ENCODE measurements at places on chromosomes 1 and 21. TPM values are rescaled to one million over a fixed set of nuclear protein-coding genes. Genes with fewer than 3 reads are reported as not detected.

The NBPF20 gene
- total RNA-seq = 9.4 TPM

The EXO1 gene
- total RNA-seq = 6.4 TPM

The RHD gene
- 0.35 TPM for total RNA-seq

The AGTRAP gene
- 24.8 TPM for total RNA-seq

The EPHA2 gene
- total RNA-seq = 3.3 TPM

The ANKRD35 gene
- 2.2 TPM for total RNA-seq

The SLC9C2 gene
- not detected for total RNA-seq

The CHI3L1 gene
- 0.13 TPM for total RNA-seq

The SPATA21 gene
- total RNA-seq = 0.04 TPM

The FALEC gene
- total RNA-seq = 0.84 TPM

The AIRE gene
- total RNA-seq = 0.04 TPM

The ATP1A4 gene
- 0.44 TPM for total RNA-seq

The CHRNB2 gene
- total RNA-seq = 0.09 TPM

The GPATCH4 gene
- total RNA-seq = 10.6 TPM

The AMY1A gene
- total RNA-seq = not detected

The RBM11 gene
- 0.13 TPM for total RNA-seq

The LCE1D gene
- not detected for total RNA-seq

The FCER1A gene
- 0.49 TPM for total RNA-seq

The PTGER3 gene
- 1.4 TPM for total RNA-seq

The UBR4 gene
- 59.2 TPM for total RNA-seq

The PTPN22 gene
- 0.35 TPM for total RNA-seq

The RNF223 gene
- 0.09 TPM for total RNA-seq

The TFF2 gene
- total RNA-seq = not detected

All from muscle of leg (tissue), 16 donors.